Karpas-422 (cell line): ENCODE measurements at places on chromosomes 5 and 9. TPM values are rescaled to one million over a fixed set of nuclear protein-coding genes. Genes with fewer than 3 reads are reported as not detected.

SLC45A2 gene
- total RNA-seq, result not detected in 2 replicates

WDR31 gene
- 0.56 and 1.0 TPM in 2 replicates for total RNA-seq

SNCB gene
- not detected in 2 replicates for total RNA-seq

DBH gene
- not detected in 2 replicates for total RNA-seq

PITX1 gene
- 173 and 469 TPM in 2 replicates for total RNA-seq

HAPLN1 gene
- total RNA-seq, result not detected in 2 replicates

NR5A1 gene
- total RNA-seq, result not detected in 2 replicates

PAX5 gene
- 88.9 and 93.3 TPM in 2 replicates for total RNA-seq

- no peak overlapping the region for H3K4me3 ChIP-seq
- peaks cover 8% of the 10 kb centered on the region for H3K4me1 ChIP-seq
- no peak for DNase-seq
- no peaks in the 10 kb centered on the region for H3K27me3 ChIP-seq
- H3K27ac ChIP-seq, result no peak overlapping the region
Observed at GRCh38 chr5:119058979-119059529, 11.8 kb upstream of the DMXL1 start.

DNA sequence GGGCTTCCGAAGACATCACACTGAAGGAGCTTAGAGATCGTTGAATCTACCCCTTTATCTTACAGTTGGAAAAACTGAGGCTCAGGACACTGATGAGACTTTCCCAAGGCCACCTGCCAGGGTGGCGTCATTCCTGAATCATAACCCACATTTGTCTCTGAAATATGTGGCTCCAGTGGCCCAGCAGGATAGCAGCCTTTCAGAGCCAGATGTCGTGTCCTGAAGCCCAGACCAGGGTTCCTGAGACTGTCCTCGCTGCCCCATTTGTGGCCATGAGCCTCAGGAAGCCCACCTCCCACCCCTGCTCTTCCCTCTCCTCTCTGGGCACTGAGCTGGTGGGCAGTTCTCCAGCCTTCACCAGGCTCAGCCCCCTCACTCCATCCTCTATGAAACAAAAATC, 2.4 kb downstream of the HMCN2 start:
- no peak overlapping the region for H3K4me3 ChIP-seq
- no peaks in the 10 kb centered on the region for H3K27me3 ChIP-seq
- no peak overlapping the region for H3K27ac ChIP-seq

DNA sequence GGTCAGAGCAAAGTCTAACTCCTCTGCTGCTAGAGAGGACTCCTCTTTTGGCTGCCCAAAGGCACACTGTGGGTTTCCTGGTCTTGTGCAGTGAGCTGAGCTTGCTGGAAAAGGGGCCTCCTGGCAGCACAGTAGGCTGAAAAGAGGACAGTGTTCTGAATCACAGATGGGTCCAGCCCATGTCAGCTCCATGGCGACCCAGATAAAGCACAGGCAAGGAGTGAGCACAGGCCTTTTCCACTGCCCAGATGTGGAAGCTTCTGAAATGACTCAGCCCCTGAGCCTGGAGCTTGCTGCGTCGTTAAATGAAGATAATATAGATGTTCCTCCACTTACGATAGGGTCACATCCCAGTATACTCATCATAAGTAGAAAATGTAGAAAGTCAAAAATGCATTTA, 8.1 kb downstream of the CCDC180 start:
- H3K36me3 ChIP-seq, result no peaks in the 10 kb centered on the region
- DNase-seq, result no peak
- no peak overlapping the region for H3K27ac ChIP-seq
- no peaks in the 10 kb centered on the region for H3K27me3 ChIP-seq
- no peaks in the 10 kb centered on the region for H3K4me1 ChIP-seq

DNA sequence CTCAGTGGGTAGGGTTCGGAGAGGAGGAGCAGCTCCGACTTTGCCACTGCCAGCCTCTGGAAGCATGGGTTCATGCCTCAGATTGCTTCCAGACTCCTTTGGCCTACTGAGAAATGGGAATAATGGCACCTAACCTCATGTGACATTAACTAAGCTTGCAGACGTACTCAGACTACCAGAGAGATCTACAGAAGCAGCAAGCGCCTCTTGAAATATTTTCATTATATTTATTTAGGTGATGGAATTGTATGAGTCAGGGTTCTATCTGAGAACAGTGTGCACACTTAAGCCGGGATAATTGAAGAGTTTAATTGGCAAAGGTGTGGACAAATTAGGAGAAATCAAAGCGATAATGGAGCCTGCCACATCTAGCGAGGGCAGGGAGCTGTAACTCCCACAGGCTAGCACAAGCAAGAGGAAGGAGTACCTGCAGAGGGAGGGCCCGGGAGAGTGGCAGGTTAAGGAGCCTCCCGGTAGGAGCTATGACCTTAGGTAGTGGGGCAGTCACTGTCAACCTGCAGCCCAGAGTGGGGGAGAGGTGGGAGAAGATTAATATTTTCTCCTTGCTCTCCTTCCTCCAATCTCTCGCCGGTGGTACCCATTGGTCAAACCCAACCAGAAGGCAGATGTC, 12.2 kb upstream of the PDZD2 start:
- no peak for DNase-seq
- H3K4me3 ChIP-seq, result no peak overlapping the region
- H3K27ac ChIP-seq, result no peak overlapping the region
- H3K36me3 ChIP-seq, result no peaks in the 10 kb centered on the region
- H3K27me3 ChIP-seq, result no peaks in the 10 kb centered on the region
- H3K4me1 ChIP-seq, result no peaks in the 10 kb centered on the region

GRCh38 chr9:135048046-135048757, 39.3 kb upstream of the OLFM1 start:
- DNase-seq, result no peak
- no peaks in the 10 kb centered on the region for H3K4me1 ChIP-seq
- H3K27me3 ChIP-seq, result no peaks in the 10 kb centered on the region
- H3K27ac ChIP-seq, result no peak overlapping the region

- no peaks in the 10 kb centered on the region for H3K27me3 ChIP-seq
- no peak for DNase-seq
- H3K4me1 ChIP-seq, result peaks cover 16% of the 10 kb centered on the region
- H3K27ac ChIP-seq, result no peak overlapping the region
- H3K36me3 ChIP-seq, result no peaks in the 10 kb centered on the region
Observed at GRCh38 chr5:132368186-132368585, 1.3 kb upstream of the SLC22A5 start.

- no peaks in the 10 kb centered on the region for H3K4me1 ChIP-seq
- no peak overlapping the region for H3K27ac ChIP-seq
- H3K4me3 ChIP-seq, result no peak overlapping the region
- H3K36me3 ChIP-seq, result no peaks in the 10 kb centered on the region
Observed at GRCh38 chr5:14440582-14441431, 140.8 kb upstream of the OTULINL start.

DNA sequence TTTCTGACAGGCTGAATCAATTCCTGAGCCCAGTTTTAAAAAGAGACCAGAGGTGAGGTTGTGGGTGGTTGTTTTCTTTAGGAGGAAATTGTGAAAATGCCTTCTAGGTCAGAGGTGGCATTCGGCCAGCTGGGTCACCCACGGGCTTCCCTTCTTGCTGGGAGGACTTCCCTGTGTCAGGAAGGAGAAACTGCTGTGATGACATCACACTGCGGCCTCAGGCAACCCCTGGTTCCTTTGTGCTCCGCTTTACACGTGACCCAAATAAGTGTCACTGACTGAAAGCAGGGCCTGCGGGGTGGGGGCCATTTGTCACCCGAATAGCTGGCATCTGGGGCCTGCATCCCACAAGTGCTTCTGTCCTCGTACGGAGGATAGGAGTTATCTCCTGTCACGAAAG, 39.7 kb downstream of the FABP6 start:
- H3K4me1 ChIP-seq, result no peaks in the 10 kb centered on the region
- H3K36me3 ChIP-seq, result no peaks in the 10 kb centered on the region
- no peak for DNase-seq
- no peak overlapping the region for H3K27ac ChIP-seq
- H3K4me3 ChIP-seq, result no peak overlapping the region
- no peaks in the 10 kb centered on the region for H3K27me3 ChIP-seq

DNA sequence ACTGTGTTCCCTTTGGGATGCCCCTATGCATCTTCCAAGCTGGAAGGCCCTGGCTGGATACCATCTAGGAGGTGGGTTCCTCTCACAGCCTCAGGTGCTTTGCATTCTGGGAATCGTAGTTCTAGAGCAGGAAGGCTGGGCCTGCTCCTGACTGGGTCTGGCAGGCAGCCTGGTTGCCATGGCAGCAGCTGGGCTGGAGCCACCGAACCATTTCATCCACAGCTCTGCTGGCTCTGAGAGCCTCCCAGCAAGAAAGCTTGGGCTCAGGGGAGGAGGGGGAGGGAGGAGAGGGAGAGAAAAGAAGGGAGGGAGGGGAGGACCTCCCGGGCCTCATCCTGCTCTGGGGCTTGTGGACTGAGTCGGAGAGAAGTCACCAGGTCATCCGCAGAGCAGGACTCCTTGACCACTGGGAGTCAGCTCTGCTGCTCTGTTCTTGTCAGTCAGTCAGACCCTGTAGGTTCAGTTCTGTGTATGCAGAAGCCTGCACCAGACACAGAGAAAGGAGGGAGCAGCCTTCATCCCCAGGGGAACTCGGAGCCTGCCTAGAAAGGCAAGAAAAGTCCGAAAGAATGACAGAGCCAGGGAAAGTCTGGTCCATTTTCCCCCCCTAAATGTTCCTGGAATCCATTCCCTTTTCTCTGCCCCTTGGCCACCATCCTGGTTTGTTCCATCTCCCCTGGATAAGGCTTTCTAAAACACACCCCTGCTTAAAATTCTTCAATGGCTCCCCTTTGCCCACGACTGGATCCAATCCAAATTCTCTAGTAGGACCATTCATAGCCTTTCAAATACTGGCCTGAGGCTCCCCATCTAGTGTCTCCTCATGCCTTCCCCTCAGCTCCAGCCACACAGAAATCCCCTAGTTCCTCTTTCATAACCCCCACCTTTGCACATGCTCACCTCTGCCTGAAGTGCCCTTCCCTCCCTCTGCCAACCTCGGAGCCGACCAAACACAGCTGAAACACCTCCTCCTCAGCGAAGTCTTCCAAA, 65.4 kb upstream of the ARAP3 start:
- peak overlapping the region; percentile 51 for H3K4me3 ChIP-seq
- peak; percentile 95 for DNase-seq
- H3K27ac ChIP-seq, result peak overlapping the region; percentile 83
- H3K27me3 ChIP-seq, result no peaks in the 10 kb centered on the region
- peaks cover 78% of the 10 kb centered on the region for H3K4me1 ChIP-seq

DNA sequence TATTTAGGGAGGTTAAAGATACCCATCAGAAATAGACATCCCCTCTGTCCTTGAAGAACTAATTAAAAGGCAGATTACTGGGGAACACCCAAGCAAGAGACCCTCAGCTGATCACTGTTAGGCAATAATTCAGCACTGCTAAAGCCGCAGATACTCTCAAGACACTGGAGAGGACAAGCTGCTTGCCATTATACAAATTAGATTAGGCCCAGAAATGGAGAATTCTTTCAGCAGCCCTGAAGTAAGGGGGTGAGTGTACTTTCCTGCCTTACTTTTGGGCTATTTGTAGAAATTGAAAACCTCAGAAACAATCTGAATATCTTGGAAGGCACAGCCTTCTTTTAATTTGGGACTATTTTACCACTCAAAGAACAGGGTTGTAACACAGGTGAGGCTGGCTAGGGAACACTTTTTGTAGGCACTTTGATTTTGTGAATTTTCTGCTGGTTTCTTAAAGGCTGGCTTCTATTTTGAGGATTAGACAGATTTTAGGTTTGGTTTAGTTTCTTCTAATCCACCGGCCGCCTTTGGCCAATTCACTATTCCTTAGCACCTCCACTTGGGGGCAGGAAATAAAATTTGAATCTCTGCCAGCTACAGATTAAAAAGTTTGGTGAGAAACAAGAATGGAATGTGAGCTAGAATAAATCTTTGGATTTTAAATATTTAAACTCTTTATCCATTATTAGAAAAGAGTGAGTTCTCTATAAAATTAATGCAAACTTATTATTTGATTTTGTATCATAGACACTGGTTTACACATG, 106.0 kb downstream of the SMARCA2 start:
- no peak for DNase-seq
- no peaks in the 10 kb centered on the region for H3K27me3 ChIP-seq
- H3K4me1 ChIP-seq, result peaks cover 5% of the 10 kb centered on the region
- peaks cover 5% of the 10 kb centered on the region; the same call in 1 of the 2 replicates for H3K36me3 ChIP-seq
- no peak overlapping the region for H3K27ac ChIP-seq

DNA sequence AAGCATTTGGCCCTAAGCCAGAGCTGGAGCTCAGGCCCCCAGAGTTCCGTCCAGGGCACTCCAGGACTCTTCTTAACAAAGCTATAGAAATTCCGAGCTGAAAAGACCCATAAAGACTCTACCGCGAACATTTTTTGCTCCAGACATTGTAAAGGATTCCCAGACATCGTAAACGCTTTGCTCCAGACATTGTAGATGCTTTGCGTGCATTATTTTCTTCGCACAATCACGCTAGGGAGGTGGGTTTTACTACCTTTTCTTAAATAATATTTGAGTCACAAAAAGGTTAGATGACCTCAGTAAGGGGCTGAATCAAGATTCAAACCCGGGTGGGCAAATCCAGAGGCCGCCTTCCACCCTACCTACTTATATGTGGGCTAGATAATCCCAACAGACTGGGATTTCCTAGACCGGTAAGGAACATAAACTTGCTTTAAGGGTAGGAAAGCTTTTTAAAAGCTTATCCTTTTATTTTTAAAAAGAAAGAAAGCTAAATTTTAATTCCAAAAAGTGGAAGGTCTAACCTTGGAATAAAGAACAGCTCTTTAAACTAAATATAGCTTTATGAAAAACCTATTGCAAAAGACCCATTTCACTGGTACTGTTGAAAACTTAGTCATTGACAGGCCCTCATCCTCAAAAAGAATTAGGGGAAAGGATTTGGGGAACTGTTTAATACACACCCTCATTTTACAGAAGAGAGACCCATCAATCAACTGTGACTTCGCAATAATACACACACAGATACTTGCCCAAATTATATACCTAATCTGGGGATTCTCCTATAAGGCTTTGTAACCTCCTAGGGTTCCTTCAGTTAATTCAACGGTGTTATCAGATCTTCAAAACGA, 822 bp upstream of the TNIP1 start:
- H3K4me1 ChIP-seq, result peaks cover 61% of the 10 kb centered on the region
- no peak for DNase-seq
- H3K4me3 ChIP-seq, result peak overlapping the region; percentile 94
- peaks cover 21% of the 10 kb centered on the region for H3K36me3 ChIP-seq

DNA sequence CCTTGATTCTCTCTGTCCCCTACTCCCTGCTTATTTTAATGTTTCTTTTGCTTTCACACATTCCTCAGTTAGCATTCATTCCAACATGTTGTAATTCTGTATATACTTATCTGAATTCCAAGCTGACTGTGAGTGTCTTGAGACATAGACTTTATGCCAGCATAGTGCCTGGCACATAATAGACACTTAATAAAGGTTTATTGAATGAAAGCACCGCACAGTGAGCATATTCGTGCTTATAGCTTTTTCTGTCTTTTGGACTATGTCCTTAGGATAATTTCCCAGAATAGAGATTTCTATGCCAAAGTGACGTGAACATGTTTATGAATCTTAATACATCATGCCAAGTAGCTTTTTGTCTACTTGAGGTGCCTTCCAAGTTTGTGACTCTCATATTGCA, 174.6 kb downstream of the CD180 start:
- no peaks in the 10 kb centered on the region for H3K27me3 ChIP-seq
- DNase-seq, result no peak
- no peak overlapping the region for H3K4me3 ChIP-seq
- no peak overlapping the region for H3K27ac ChIP-seq
- no peaks in the 10 kb centered on the region for H3K36me3 ChIP-seq
- H3K4me1 ChIP-seq, result no peaks in the 10 kb centered on the region

GRCh38 chr9:36470643-36471290, 70.7 kb upstream of the RNF38 start:
- peak overlapping the region; percentile 63 for H3K4me3 ChIP-seq
- H3K27ac ChIP-seq, result peak overlapping the region; percentile 77
- DNase-seq, result peak; percentile 90
- H3K27me3 ChIP-seq, result no peaks in the 10 kb centered on the region
- no peaks in the 10 kb centered on the region for H3K36me3 ChIP-seq
